ENCODE measurements at places on chromosomes 6 and 20. TPM values are rescaled to one million over a fixed set of nuclear protein-coding genes. Genes with fewer than 3 reads are reported as not detected.

DNA sequence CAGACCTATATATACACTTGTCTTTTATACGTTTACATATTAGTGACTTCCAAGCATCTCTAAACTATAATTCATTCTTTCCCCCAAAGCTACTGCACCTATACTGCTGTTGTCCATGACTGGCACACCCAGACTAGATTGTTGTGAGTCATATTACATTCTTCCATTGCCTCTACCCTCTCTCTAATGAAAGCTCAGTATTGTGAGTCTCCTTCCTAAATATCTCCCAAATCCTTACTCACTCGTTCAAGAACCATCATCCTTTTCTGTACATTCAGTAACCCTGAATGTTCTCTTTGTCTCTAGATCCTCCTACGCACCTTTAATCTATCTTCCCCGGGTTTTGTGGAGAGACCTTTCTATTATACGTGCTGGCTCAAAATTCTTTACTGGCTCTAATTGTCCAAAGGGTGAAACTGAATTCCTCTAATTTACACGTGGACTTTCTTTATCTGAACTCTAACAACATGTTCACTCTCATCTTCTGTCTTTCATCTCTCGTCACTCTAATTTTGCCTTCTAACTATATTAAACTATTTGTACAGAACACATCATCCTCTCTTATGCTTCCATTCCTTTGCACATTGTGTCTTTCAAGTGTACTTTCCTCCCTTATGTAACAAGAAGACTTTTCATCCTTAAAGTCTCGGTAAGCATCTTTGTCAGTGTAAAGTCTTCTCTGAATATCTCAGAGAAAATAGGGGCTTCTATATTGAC lies 109.3 kb downstream of the IBTK start:
- no peaks in the 10 kb centered on the region for H3K27me3 ChIP-seq
- H3K4me1 ChIP-seq = no peaks in the 10 kb centered on the region
- no peak for DNase-seq
- H3K36me3 ChIP-seq = no peaks in the 10 kb centered on the region
- no peak overlapping the region for H3K4me3 ChIP-seq

DNA sequence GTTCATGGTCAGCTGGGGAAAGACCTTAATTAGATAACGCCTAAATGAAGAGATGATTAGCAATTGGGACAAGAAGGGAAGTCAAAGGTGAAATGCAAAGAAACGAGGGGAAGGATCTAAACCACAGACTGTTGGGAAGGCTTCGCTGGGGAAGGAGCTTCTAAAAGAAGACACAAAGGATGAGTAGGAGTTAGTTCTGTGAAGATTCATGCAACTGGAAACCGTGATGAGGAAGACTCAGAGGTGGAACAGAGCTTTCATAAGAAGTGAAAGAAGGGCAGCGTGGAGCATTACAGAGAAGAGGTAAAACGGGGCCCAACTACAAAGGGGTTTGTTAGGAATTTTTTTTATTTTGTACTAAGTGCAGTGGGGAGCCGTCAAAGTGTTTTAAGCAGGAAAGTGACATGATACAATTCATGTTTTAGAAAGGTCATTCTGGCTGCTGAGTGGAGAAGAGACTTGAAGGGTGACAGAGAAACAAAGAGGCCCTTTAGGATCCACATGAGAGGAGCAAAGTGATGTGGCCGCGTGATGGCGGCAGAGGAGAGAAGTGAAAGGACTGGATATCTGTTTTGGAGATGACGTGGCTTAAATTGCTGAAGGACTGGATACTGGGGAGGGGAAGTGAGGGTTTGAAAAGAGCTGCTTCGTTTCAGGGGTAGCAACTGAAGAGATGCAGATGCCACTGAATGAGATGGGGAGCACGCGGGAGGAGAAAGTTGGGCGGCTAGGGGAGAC lies 33.6 kb downstream of the TTI1 start:
- no peaks in the 10 kb centered on the region for H3K4me1 ChIP-seq
- no peaks in the 10 kb centered on the region for H3K27me3 ChIP-seq
- no peak overlapping the region for H3K4me3 ChIP-seq
- no peak for DNase-seq
- no peak overlapping the region for H3K27ac ChIP-seq
- peaks cover 58% of the 10 kb centered on the region for H3K36me3 ChIP-seq

- H3K27me3 ChIP-seq = no peaks in the 10 kb centered on the region
- no peak for DNase-seq
- peaks cover 9% of the 10 kb centered on the region for H3K4me1 ChIP-seq
- no peaks in the 10 kb centered on the region for H3K36me3 ChIP-seq
- H3K4me3 ChIP-seq = no peak overlapping the region
These were observed 67.5 kb downstream of the MACROD2 start for GRCh38 chr20:14062786-14063185.

PRRT1 gene
- total RNA-seq = 0.64 TPM
